ENCODE measurements at places on chromosomes 1 and 21.

DNA sequence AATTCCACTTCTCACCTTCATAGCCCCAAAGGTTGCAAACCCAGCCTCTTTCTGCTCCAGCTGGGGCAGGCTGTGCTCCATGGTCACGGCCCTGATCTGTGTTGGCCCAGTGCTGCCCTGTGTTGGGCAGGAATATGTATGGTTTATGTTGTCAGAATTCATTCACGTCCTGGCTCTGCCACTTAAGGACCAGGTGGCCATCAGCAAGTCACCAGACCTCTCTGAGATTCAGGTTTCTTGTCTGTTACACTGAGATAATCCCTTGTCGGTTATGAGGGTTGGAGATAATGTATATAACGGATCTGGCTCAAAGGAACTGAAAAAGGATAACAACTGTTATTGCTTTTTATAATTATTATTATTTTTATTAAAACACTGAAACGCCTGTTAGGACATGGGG is 39.1 kb upstream of the SELENON start:
- no peak for DNase-seq

DNA sequence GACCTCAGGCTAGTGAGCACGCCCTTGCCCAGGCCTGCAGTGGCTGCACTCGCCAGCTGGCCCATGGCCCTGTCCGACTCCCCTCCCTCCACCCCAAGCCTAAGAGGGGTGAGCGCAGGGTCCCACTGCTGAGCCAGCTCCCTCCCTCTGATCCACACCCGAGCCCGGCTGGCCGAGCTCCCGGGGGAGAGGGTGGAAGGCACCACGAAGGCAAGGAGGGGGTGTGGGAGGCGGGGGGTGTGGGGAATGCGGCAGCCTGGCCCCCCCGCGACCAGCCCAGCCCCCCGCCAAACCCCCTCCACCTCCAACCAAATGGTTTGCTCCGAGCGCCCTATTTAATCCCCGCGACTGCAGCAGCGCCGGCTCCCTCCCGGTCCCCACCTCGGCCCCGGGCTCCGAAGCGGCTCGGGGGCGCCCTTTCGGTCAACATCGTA is at the start of gene CADM3:
Gene CADM3, plus strand, starts transcription at position 362 of the 434 bp plus-strand sequence. CDS start 151 bp downstream, outside the sequence.
- DNase-seq, result no peak

DNA sequence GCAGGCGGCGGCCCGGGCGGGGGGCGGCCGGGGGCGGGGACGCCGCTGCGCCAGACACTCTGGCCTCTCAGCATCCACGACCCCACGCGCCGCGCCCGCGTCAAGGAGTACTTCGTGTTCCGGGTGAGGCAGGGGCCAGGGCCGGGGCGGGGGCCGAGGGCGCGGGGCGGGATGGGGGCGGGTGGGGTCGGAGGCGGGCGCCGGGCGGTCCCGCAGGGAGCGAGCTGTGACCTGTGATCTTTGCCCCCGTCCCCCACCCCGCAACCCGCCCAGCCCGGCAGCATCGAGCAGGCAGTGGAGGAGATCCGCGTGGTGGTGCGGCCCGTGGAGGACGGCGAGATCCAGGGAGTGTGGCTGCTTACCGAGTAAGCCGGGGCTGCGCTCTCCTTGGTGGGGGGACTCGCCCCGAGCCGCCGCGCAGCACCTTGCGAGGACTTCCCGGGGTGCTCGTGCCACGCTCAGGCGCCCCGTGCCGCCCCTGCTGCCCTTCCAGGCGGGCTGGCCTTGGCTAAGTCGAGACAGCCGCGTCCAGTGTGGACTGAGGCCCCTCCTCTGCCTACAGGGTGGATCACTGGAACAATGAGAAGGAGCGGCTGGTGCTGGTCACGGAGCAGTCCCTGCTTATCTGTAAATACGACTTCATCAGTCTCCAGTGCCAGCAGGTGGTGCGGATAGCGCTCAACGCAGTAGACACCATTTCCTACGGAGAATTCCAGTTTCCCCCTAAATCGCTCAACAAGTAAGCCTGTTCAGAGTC is 514 bp downstream of the TPRG1L start:
- no peak for DNase-seq

DNA sequence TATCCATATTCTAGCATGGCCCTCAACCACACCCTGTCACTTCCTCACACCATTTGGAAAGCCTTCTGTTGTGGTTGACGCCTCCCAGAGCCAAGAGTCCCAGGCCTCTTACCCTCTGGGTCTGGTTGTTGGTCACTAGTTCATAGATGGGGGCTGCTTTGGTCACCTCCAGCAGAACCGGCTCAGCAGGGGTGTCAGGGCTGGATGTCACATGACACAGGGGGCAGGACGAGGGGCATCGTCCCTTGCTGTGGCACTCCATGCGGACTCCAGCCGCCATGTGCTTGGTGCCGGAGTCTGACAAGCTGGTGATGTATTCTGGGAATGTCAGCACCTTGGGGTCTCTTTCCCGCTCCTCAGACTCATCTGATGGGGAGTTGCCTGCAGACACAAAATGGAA is 270.1 kb downstream of the ASTN1 start:
- no peak for DNase-seq

GRCh38 chr1:195939844-195940243 is 668.4 kb downstream of the KCNT2 start:
- peak; percentile 42 for DNase-seq

- no peak for DNase-seq
These were observed 577.2 kb upstream of the ZRANB2 start for GRCh38 chr1:71657891-71658679.

- peak; percentile 50 for DNase-seq
These were observed 479 bp downstream of the POGK start for GRCh38 chr1:166839600-166840308.

GRCh38 chr1:42043182-42043581 is 110.0 kb upstream of the GUCA2B start:
- no peak for DNase-seq

DNA sequence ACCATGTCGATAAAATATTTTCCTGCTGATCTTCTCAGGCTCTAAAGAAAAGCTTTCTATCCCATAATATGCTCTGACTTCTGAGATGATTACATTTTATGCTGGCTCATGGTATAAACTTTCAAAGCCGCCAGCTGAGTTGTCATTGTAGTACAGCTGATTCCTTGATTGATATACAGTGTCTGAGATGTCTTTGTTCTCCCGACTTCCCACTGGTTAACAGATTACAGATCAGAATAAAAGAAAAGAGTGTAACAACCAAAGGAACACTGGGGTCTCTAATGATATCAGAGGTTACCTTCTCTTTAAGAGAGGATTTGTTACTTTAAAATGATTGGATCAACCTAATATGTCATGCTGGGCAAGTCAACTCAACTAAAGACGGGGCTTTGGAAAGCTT is 485.4 kb upstream of the LRRC7 start:
- no peak for DNase-seq

Data from NT2/D1 (cell line).